Endothelial cell of umbilical vein (primary cell): ENCODE measurements at places on chromosomes 13 and 19. TPM values are rescaled to one million over a fixed set of nuclear protein-coding genes. Genes with fewer than 3 reads are reported as not detected.

Gene PSG11
- polyA plus RNA-seq = not detected in 2 replicates

DNA sequence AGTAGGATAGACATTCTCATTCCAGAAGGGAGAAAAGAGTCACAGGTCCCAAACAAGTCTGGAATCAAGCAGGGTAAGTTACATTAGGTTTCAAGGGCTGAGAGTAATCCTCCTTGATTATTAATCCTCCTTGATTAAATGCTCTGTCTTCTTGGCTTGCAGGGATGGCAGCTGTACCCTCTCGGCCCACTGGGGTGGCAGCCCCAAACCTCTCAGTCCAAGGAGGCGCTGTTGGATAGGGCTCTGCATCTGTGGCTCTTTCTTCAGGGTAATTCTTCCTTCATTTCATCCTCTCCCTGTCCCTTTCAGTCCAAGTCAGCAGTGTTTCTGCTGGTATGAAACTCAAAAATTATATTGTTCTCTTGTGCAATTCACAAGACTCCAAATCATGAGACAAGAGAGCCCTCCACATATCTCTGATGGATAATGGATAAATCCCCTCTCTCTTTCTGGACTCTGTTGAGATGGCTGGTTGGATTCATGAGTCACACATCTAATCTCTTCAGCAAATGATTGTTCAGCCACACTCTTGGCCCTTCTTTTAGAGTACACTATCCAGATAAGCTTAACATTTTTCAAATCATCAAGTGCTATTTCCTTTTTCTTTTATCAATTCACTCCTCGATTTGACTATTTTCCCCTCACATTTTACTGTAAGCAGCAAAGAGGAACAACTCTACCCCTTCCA, 323.7 kb upstream of the HTR2A start:
- DNase-seq = no peak

DNA sequence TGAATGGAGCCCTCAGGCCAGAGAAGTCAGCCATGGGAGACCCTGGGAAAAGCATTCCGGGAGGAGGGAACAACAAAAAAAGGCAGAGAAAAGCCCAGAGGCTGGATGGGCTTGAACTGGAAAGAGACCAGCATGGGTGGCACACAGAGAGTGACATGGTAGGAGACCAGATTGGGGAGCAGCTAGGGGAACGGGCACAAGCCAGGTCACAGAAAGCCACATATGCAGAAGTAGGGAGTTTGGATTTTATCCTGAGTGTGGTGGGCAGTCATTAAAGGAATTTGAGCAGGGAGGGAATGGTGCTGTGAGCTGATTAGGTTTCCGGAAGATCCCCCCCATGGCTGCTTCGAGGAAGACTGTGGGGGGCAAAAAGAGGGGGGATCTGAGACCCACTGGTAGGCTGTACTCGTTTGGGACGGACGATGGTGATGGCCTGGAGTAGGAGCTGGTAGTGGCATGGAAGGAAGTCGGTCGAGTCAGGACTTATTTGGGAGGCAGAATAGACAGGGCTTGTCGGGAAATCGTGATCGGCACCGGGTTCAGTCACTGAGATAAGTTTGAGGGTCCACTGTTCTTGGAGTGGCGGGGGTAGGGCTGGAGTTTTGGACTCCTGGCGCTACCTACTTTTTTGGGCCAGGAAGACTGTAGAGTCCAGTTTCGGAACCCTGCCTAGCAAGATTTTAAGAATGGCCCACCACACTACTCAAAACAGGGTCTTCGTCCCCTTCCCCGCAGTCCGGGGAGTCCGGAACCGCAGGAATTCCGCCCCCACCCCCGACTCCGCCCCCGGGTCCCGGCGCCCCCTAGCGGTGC, 949 bp downstream of the SERTAD1 start:
- DNase-seq = peak; percentile 32

Gene SLC5A5
- not detected in 2 replicates for polyA plus RNA-seq

DNA sequence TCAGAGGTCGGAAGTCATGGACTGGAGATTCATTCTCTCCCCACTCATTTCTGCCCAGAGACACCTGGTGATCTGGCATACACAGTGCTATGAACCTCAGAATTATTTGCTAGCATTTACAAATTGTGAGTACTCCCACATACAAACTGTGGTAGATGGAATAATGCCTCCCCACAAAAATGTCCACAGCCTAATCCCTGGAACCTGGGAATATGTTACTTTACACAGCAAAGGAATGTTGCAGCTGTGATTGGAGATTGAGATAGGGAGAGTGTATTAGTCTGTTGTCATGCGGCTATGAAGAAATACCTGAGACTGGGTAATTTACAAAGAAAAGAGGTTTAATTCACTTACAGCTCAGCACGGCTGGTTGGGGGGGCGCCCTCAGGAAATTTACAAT, 3.1 kb upstream of the UQCRFS1 start:
- DNase-seq = no peak

GRCh38 chr13:32125221-32125689, 93.7 kb downstream of the FRY start:
- DNase-seq = no peak

Gene RASIP1
- 66.2 and 76.2 TPM in 2 replicates for polyA plus RNA-seq

DNA sequence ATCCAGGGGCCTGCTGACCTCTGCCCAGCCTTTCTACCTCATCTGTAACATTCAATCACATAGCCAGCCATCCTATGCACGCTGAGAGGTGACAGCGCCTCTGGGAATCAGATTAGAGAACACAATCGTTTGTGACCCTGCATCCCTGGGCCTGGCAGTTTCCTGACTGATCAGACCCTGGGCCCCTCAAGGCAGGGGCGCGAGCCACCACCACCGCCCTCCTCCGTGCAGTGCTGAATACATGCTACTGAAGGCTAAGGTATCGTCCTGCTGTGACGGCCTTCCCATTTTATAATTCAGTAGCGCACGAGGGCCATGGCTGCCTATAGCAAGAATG, 1.3 kb downstream of the TMTC4 start:
- no peak for DNase-seq
